ENCODE measurements at places on chromosomes 3 and 15.
A peak's percentile ranks its signal among the peaks of the same experiment; 100 is the strongest.

DNA sequence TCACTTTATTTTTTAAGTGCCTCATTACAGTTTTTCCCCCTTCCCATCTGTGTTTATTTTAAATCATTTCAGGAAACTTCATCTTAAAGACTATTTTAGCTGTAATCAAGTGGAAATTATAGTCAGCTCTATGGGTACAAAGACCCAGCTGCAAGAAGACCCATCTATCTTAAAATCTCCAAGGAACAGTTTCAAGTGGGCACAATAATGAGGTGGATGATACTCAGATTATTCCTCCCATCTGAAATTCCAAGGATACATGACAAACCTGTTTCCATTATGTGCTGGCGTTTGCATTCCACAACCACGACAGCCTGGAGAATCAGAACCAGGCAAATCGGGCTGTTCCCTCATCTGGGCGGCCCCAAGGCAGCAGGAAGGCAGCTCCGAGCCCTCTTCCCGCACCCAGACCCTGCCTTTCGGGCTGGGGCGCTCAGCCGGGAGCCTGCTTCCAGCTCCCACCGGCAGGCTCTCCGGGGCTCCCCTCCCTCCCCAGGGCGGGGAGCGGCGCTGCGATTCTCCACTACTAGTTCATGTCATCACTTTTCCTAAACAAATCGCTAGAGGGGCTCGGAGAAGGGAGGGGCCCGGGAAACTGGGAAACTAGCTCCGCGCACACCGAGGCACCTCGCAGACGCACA is at the start of gene MGLL:
TSS of gene MGLL (minus strand) at position 475 of the 641 bp plus-strand sequence. CDS start at position 278, 197 bp downstream.
- DNase-seq, result no peak

DNA sequence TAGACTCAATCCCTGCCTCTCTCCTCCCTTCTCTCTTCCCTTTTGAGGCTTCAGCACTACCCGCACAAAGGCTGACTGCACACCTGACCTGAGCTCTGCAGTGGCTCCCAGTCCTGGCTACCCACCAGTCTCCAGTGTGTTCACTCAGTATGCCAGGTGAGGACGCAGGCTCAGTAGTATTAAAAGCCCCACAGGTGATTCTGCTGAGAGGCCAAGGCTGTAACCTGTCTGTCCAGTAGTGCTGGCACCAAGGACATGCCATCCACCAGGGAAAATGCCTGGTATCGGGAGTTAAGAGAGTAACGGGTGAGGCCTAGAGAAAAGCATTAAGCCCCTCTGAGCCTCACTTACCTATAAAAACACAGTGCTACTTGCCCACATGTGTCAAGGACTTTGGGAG is 20.9 kb downstream of the FYCO1 start:
- DNase-seq, result no peak

DNA sequence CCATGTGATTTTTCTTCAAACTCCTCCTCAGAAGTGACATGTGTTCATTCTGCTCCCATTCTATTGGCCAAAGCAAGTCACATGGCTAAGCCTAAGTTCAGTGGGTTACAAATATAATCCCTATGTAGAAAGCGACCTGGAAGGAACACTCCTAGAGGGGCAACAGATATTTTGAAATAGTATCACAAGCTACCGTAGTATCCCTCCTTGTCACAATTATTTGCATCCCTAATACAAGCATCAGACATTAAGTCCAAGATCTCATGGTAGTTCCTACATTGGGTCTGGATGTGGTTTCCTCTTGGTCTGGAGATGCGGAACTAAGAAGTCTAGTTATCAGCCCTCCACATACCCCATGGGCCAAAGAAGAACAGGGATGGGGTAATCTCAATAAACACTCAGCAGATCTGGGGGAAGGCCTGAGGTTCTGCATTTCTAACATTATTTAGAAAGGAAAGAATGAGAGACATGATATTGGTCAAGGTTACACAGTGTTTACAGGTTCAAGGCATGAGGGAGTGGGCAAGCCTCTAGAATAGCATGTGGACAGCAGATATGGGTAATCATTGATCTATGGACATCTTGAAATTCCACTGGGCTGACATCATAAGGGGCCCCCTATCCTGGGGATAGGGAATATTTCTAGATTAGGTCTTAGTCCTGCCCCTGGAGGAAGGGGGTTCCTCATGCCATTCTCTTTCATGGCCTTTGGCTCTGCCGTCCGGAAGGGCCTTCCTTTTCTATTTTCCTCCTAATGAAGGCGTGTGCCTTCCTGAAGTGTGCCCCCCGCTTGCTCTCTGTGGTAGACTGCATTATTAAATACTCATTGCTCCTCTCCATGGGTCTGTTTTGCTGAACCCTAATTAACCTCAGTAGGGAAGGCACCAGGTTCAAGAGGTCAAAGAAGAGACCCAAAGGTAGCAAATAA is 17.8 kb upstream of the ABHD2 start:
- DNase-seq, result no peak

GRCh38 chr3:141059816-141060215 is 8.7 kb downstream of the SPSB4 start:
- no peak for DNase-seq

- DNase-seq, result no peak
Measured at GRCh38 chr15:65920121-65920520, 50.8 kb downstream of the RAB11A start.

GRCh38 chr3:56915966-56916586 is 114.3 kb upstream of the ARHGEF3 start:
- peak; percentile 87 for DNase-seq

DNA sequence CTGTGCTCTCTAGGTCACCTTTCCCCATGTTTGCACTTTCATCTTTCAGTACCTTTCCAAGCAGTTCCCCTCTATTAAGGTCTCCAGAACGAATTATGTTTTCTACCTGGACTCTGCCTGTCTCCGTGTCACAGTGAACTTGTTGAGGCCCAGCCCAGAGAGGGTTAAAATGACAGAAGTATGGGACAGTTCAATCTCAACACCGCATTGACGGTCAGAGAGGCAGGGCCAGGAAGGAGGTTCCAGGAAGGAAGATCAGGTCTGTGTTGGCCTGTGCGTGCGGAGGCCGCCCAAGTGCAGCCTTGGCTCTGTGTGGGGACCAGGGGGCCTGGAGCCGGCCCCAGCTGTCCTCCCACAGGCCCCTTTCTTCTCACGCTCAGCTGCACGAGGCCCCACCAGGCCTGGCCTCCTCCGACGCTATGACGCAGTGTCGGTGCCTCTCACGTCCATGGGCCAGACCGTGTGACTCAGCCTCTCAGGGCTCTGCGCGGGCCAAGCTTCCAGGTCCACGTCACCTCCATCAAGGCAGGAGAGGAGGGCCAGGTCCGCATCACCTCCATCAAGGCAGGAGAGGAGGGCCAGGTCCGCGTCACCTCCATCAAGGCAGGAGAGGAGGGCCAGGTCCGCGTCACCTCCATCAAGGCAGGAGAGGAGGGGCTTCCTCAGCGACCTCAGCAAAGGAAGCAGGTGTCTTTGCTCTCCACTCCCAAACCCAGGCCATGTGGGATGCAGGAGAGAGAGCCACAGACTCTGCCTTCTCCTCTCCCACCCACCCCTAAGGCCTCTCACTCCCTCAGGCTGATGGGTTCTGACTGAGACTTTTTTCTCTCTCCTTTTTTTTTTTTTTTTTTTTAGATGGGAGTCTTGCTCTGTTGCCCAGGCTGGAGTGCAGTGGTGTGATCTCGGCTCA is 83.1 kb downstream of the CPN2 start:
- DNase-seq, result no peak

DNA sequence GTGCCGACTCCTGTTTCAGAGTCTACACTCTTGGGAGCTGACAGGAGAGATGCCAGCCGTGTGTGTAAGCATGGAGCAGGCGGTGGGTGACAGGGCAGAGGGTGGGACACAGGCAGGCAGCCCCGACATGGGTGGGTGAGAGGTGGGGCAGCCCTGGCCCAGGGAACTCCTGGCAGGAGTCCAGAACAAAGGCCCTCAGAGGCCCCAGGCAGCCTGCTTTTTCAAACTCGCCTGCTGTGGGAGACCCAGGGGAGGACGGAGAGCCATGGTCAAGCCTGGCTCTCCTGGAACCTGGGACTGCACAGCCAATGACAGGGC is 29.3 kb upstream of the SLC41A3 start:
- DNase-seq, result no peak

- no peak for DNase-seq
Measured at GRCh38 chr3:152222327-152222726, 46.4 kb upstream of the MBNL1 start.

GRCh38 chr3:196287440-196288140 is at the start of gene PCYT1A:
TSS of gene PCYT1A (minus strand) at chr3:196287726. CDS start at chr3:196270531, 17,195 bp downstream.
- peak; percentile 82 for DNase-seq

- no peak for DNase-seq
Measured at GRCh38 chr15:84947947-84948830, 33.5 kb upstream of the PDE8A start.

DNA sequence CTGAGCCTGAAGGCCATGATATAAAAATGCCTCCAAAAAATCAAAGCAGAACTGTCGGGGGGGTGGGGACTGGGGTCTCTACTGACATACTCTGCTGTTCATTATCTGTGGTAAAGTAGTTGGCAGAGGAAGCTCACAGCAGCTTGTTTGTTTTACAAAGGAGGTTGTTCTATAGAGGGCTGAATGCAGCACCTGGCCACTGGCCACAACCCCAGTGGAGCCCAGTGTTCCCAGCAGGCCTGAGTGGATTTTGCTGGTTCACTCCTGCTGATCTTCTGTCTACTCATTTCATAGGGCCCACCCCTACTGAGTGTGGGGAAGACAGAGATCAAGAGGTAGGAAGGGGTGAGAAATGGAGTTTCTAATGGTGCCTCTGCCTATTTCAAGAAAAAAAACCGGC is 125.5 kb downstream of the DIPK2A start:
- DNase-seq, result no peak

DNA sequence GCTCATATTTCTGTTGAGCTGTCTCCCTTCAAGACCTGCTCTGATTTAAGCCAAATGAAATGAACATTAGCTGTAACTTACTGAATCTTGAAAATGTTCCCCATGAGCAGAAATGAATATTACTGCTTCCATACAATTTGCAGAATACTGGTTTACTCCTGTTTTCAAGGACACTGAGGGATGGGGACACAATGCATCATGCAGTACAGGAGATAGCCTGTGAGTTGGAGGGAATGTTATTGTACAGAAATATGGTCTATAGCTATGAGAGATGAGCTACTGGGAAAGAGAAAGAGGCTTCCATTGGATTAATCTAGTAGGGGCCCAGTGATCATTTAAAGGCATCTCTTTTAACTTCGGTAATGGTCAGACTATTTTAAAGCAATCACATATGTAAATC is 798.2 kb downstream of the GRM7 start:
- no peak for DNase-seq

DNA sequence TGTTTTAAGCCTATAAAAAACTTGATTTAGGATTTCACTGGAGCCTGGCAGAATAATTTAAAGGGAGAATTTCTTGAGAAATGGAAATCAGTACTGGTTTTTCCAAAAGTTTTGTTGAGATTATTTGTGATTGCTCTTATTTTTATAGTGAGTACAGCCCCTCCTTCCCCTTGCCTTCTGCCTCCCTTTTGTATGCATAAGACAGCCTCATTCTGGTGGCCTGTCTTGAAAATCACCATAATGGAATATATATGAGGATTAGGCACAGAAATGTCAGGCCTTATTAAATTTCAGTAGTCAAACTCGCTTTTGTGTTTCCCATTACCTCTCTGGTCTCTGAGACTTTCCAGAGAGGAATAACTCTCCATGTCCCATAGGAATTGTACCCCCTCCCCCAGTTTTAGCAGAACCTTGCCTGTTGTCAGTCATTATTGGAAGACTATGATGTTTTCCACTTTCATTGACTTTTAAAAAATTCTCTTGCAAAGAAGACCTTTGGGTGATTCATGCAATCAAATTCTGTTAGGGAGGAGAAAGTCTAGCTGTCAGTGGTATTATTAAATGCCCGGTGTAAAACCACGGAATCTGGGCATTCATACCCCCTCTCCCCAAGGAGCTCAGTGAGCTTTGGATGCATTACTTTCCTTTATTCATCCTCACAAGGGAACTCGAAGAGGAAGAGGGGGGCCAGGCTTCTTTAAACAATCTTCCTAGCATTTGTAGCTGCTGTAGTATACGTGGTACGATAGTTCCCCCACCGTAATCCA is 171.6 kb upstream of the TSC22D2 start:
- DNase-seq, result no peak

DNA sequence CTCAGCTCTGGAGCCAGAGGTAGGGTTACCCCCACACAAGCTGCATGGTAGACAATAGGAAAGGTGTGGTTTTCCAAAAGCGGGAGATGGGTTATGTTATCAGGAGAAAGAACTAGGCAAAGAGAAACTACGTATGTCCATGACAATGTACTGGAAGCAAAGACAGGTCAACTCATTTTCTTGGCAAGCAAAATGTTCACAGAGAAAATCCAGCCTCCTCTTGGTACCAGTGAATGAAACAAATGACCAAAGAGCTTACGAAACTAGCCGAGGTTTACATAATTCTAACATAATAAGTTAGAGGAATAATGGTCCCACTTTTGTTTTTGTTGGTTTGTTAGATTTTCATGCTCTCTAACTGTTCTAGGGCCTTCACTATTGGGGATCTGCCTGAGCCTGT is 338.1 kb upstream of the TGFBR2 start:
- DNase-seq, result no peak

DNA sequence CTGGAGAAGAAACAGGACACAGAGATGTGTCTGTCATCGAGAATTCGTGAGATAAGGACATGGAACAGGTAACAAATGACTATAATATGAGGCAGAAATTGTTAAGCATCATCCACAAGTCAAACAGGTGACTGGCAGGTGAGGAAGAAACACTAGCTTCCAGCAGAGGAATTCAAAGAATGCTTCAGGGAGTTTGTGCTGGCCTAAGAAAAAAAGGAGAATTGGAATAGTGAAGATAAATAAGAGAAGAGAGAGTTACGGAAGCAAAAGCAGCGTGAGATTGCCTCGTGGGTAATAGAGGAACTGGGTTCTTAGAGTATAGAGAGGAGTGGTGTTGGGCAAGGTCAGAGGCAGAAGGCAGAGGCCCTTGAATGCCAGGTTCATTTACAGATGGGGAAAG is 22.9 kb upstream of the FGF12 start:
- no peak for DNase-seq

DNA sequence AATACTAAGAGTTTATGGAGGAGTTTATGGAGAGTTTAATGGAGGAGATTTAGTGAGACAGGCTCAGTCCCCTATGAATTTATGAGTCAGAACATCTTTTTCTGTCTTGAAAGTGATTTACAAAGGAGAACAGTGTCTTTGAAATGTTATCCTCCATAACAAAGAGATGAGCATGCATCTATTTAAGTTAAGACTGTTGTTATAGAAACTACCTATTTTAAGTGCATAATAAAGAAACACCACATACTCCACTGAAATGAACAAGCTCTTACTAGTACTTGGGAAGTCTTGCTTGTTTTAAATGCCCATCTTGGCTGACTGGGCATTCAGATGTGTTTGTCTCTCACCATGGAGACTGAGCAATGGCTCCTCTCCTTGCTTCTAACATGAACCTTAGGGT is 118.7 kb upstream of the ACP3 start:
- no peak for DNase-seq

- no peak for DNase-seq
Measured at GRCh38 chr3:62028236-62028635, 345.1 kb downstream of the FEZF2 start.

- no peak for DNase-seq
Measured at GRCh38 chr15:44033894-44034293, 161.2 kb downstream of the FRMD5 start.

GRCh38 chr15:57533448-57533799 is 58.3 kb upstream of the MYZAP start:
- no peak for DNase-seq

- no peak for DNase-seq
Measured at GRCh38 chr3:194685065-194685717, 492 bp upstream of the FAM43A start.
